ENCODE measurements at places on chromosomes 2 and 18. TPM values are rescaled to one million over a fixed set of nuclear protein-coding genes. Genes with fewer than 3 reads are reported as not detected.

GALR1 gene
- polyA plus RNA-seq, result not detected

FBXO15 gene
- polyA plus RNA-seq, result 1.3 TPM

ECEL1 gene
- polyA plus RNA-seq, result 0.56 TPM

MOGAT1 gene
- 0.22 TPM for polyA plus RNA-seq
